ENCODE measurements at places on chromosomes 12 and 14.
A peak's percentile ranks its signal among the peaks of the same experiment; 100 is the strongest.

- no peak for DNase-seq
Measured at GRCh38 chr12:131102991-131103668, 149.4 kb downstream of the ADGRD1 start.

DNA sequence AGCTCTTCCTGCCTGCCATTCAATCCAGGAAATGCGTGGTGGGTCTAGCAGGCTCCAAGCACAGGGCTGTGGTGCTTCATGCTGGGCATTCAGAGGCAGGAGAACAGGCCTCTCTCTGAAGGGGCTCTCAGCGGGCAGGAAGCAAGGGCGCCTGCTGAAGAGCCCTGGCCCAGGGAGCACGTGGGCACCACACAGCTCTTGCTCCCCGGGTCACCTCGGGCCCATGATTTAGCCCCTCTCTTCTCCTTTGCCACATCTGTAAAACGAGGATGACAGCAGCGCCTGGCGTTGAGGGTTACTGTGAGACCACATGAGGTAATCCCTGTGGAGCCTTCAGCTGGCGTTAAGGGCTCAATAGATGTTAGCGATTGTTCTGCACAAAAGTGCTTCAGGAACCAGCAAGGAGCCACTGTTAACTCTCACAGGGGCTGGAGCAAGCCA lies 37.6 kb upstream of the SPTLC2 start:
- no peak for DNase-seq

DNA sequence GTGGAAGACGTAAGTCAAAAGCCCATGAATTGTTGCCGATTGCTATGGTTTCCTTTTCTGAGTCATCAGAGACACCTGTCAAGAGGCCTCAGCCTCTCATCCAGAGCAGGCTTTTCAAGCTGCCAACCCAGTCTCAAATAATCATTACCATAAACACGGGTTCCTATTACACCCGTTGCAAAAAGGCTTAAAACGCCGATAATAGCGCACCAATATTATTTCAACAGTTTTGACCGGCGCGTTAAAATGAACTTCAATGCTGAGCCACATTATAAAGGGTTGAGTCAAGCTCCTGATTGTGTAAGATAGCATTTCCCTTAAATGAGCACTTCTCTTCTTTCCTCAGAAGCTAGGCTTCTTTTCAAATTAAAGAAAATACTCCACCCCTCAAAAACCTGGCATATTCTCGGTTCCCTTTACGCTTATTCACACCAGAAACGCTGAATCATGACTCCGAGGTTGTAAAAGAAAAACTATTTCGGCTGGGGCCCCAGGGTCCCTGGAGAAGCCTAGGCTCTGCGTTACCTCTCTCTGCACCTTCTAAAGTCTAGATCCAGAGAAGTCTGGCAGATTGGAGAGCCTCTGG lies 1.4 kb downstream of the TMTC1 start:
- DNase-seq = peak; percentile 84

GRCh38 chr14:35549551-35549950 lies 15.6 kb downstream of the INSM2 start:
- DNase-seq = no peak

- no peak for DNase-seq
Measured at GRCh38 chr14:23399591-23399990, 8.5 kb downstream of the MYH6 start.

DNA sequence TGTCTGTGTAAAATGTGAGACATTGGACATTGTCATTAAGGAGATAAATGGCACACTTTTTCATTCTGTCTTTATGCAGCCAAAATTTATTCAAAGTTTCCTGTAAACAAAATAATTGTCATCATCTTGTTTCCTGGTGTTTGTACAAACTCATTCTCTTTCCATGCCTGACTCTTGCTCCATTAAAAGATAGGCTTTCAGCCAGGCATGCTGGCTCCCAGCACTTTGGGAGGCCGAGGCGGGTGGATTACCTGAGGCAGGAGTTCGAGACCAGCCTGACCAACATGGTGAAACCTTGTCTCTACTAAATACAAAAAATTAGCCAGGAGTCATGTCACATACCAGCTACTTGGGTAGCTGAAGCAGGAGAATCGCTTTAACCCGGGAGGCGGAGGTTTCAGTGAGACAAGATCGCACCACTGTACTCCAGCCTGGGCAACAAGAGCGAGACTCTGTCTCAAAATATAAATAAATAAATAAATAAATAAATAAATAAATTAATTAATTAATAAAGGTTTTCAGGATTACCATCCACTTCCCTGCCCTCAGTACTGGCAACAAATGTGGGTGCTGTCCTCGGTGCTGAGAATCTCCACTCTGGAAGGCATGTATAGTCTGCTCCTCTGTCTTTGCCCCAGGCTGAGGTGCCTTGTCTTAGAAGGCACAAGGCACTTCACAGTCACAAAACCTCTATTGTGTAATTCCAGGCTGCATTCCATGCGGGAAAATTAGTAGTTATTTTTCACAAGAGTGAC lies 83.2 kb downstream of the PAH start:
- peak; percentile 3 for DNase-seq

DNA sequence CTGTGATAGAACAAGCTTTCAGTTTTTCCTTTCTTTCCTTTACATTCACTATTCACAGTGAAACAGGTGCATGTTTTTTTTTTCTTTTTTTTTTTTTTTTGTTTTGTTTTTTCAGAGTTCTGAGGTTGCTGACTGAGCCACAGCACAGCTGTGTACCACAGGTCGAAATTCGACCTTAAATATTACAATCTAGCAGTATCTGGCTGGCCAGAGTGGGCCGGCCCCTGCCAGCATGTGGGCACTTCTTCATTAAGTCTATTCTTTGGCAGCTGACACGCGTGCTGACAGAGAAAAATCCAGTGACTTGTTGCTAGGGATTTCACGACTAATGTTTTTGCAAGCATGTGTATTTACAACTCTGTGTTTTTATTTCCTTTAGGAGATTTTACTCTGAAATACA lies 33.9 kb downstream of the FBXO33 start:
- no peak for DNase-seq

- peak; percentile 83 for DNase-seq
Measured at GRCh38 chr14:49972823-49973222, 79.9 kb downstream of the ARF6 start.

GRCh38 chr14:26963711-26964110 lies 365.9 kb upstream of the NOVA1 start:
- no peak for DNase-seq

DNA sequence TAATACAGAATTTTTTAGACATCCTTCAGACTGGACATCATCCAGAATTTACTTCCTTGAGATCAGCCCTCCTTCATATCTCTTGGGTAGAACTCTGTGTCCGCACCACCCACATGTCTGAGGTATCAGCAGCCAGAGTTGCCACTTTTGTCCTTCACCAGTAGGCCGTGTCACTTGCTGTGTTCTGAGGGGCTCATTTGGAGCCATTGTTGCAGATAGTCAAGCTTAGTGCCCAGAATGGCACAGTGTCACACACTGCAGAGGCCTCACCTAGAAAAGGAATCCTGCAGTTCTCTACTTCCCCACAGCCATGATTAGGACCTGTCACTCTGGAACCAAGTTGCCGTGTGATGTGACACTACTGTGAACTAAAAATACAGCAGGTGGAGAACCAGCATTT lies 36.9 kb upstream of the KCNK13 start:
- no peak for DNase-seq

DNA sequence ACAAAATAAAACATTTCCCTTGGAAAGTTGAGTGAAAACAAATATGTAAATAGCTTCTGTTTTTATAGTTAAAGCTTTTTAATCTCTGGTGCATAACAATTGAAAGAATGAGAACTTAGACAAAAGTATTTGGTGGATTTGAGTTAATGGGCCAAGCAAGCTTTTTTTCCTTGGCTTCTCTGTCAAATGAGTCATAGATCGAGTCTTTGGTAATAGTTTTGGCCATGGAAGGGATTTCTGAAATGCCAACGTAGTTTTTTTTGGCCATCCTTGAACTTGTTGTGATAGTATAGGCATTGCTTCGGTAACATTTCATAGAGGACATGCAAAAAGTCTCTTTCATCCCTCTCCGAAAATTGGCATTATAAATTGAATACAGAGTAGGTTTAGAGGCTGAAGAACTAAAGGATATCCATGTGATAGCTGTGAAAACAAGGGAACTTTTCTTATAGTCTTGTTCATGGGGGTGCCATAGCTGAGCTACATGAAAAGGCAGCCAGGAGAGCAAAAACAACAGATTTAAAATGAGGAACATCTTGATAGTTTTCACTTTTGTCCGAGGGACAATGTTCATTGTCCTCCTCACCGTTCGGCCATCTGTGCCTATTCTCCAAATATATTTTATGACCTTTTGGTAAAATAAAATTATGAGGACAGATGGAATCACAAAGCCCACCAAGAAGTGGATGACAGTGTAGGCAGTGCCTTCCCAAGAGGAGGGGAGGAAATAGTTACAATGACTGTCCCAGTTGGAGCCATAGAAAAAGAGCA lies 34.7 kb downstream of the GPR19 start:
- DNase-seq = peak; percentile 72

GRCh38 chr12:102215992-102216691 lies 18.5 kb upstream of the PMCH start:
- DNase-seq = no peak
